GM13976 (cell line): ENCODE measurements at places on chromosomes 2 and 18.

- DNase-seq = peak; percentile 40
These were observed 1.4 kb downstream of the IHH start for GRCh38 chr2:219059375-219059724.

- DNase-seq = no peak
These were observed 232.1 kb downstream of the PRKCE start for GRCh38 chr2:45883603-45884000.

DNA sequence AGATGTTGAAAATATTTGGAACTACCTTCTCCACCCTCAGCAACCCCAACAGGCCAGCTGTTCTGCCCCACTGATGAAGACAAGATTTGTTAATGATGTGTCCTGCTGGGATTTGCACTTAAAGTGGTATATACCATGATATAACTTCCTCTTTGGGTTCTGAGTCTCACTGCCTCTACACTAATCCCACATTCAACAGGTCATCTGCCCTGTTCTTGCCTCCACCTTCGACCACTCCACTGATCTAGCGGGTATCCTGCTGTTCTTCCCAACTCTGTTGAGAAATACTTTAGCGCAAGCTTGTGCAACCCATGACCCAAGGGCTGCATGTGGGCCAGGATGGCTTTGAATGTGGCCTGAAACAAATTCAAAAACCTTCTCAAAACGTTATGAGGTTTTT lies 72.7 kb downstream of the LRP1B start:
- DNase-seq = no peak

DNA sequence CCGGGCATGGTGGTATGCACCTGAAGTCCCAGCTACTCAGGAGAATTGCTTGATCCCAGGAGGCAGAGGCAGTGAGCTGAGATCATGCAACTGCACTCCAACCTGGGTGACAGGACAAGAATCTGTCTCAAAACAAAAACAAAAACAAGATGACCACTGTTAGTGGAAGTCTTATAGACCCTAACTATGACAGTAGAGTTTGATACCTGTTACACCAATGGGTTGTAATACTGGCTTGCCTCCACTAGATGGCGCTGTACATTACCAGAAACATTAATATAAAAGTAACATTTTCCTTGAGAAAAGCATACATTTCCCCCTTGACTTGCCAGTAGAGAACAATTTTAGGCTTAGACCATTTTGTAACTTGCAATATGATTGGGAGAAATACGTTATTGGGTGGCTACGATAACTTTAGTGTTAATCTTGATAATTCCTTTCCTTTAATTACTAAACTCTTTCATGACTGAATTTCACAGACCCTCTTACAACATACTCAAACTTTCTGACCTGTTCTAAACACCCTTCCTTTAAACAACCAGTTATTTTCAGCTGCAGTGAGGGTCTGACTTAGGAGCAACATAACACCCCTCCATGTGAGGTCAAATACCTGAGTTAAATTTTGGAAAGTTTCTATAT lies 19.5 kb downstream of the SLC25A52 start:
- no peak for DNase-seq

GRCh38 chr18:61609131-61609530 lies 275.9 kb downstream of the CDH20 start:
- no peak for DNase-seq

GRCh38 chr18:66110607-66111006 lies 359.8 kb downstream of the CDH7 start:
- no peak for DNase-seq

- no peak for DNase-seq
These were observed 127.6 kb upstream of the LINC00305 start for GRCh38 chr18:64276311-64277090.

- no peak for DNase-seq
These were observed 239.4 kb downstream of the CDH7 start for GRCh38 chr18:65990174-65990690.

DNA sequence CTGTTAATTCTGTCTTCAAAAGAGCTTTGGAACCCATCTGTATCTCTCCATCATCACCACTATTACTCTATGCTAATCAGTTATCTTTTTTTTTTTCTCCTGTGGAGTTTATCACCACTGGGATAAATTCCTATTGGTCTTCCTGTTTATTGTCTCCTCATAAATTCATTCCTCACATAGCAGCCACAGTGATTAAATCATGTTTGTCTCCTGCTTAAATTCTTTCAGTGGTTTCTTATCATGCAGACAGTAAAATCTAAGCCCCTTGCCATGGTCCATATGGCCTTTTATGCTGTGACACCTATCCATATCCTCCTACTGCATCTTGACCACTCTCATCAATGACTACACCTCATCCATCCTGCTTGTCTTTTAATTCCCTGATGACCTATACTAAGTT lies 239.8 kb upstream of the ZEB2 start:
- no peak for DNase-seq

- DNase-seq = peak; percentile 56
These were observed 286.2 kb upstream of the EPAS1 start for GRCh38 chr2:46010925-46011490.

DNA sequence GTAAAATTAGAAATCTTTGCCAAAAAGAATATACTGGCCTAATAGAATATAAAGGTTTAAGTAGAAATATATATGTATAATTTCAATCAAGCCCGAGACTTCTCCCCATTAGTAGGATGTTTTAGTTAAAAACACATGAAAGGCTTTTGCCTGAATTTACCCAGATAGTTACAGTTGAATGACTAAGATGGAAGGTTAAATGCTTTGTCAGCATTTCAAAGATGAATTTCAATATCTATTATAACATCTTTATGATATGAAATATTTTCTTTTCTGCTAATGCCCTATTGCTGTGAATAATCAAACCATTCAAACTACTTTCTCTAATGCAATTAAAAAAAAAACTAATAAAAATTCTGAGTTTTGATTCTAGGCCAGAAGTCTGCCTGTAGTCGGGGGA lies 18.0 kb upstream of the ABCA12 start:
- DNase-seq = no peak

DNA sequence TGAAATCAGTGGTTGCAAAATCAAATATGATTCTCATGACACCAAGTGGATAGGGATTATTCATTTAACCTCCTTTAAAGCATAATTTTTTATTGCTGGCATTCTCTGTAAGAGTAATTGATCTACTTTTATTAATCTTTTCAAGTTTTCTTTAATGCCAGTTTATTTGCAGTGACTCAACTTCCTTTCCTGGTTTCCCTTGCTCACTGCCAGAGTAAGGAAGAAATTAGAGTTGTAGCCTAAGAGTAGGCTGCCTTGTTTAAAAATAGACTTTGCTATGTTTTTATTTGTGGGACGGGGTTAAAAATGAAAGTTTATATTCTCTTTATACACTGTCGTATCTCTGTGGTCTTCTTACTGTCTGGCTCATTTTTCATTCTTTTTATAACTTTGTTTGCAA lies 148.6 kb downstream of the WDR7 start:
- DNase-seq = no peak

DNA sequence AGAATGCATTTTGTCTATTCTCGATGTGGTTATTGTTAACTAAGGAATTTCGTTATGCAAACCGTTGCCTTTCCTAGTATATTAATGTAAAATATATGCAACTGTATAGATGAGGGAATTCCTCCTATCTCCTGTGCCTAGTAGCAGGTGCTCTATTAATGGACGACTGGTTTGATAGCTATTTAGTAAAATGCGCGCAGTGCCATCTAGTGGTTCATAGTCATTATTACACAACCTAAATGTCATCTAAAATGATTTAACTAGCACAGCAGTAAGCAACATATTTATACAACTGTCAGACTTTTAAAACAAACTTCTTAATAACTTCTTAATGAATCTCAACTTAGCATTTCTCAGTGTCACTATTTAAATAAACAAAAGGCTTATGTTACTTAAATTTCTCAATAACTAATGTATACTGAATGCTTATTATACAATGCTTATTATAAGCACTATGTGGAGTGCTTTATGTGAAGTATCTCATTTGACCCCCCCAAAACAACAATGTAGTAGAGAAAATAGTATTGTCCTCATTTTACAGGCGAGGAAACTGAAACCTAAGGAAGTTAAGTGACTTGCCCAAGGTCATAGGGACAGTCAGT lies 77.9 kb downstream of the DTNA start:
- DNase-seq = peak; percentile 59

GRCh38 chr2:10514273-10514672 lies 66.1 kb upstream of the ODC1 start:
- no peak for DNase-seq

GRCh38 chr2:21299411-21299810 lies 175.6 kb downstream of the TDRD15 start:
- no peak for DNase-seq

DNA sequence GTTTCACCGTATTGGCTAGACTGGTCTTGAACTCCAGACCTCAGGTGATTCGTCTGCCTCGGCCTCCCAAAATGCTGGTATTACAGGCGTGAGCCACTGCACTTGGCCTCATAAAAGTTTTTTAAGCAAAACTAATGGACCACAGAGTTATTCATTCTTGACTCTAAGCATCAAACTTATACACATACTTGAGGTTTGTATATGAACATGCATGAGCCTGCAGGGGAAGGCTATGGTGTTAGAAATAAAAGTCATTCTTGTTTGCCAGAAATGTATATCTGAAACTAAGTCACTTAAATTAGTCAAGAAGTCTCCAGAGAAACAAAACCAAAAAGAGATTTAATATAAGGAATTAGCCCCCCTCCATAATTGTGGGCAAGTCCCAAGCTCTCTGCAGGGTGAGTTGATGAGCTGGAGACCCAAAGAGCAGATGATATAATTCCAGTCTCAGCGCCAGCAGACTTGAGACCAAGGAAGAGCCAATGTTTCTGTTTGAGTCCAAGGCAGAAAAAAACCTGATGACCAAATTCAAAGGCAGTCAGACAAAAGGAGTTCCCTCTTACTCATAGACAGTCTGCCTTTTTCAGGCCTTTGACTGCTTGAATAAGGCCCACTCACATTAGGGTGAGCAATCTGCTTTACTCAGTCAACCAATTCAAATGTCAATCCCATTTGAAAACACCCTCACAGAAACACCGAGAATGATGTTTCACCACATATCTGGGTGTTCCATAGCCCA lies 69.0 kb upstream of the DSG1 start:
- no peak for DNase-seq

DNA sequence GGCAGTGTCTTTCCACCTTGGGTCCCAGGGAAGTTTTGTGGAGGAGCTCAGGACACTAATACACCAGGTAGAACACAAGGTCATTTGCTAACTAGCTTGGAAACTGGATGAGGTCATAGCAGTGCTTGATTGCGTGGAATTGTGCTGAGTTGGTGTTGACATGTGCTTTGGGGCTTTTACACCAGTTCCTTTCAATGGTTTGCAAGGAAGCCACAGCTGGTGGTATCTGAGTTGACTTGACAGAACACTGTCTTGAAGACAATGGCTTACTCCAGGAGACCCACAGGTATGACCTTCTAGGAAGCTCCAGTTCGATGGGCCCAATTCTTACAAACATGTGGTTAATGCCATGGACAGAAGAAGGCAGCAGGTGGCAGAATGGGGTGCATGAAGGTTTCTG lies 5.9 kb downstream of the CTLA4 start:
- no peak for DNase-seq

DNA sequence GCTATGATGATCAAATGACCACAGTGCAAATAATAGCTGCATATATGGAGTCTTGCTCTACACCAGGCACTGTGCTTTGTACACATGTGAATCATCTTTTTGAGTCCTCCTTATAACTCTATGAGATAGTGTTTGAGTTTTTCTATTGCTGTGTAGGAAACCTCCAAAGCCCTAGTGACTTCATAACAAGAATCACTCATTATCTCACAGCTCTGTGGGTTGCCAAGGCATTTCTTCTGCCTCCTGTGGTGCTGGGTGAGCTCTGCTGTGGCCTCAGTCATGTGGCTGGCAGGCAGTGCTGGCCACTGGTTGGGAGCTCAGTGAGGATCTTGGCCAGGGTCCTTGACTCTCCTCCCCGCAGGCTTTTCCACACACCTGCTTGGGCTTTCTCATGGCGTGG lies 153.4 kb downstream of the CAPN13 start:
- no peak for DNase-seq

DNA sequence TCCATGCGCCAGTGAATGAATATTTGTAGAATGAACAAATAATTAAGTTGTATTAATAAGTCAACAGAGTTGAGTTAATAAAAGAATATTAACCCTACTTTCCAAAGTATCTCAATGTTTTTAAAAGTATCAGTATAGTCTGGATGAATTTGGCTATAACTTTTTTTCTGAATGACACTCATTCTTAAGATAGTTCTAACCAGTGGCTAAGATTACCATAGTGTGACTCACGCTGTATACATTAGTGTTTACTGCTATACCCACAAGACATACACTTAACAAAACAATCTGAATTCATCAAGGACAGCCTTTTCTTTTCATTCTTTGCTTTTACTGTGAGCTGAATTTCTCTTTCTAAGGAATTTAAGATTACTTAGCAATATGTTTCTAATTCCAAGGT lies 77.0 kb upstream of the PDE1A start:
- no peak for DNase-seq

DNA sequence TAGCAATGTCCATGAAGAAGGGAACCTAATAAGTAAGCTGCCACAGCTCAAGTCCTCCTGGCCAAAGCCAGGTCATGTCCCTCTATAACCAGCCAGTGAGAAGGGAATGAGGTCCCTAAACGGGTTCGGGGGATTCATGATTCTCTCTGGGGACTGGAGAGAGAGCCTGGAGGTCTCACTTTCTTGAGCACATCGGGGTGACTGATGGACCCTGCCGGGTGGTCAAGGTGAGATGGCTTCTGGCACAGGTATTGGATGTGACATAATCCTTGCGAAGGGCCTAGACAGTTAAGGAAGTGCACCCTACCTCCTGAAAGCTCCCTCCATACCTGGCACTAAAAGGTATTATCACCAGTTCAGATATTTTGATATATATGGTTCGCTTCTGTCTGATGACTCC lies 45.7 kb downstream of the HRH4 start:
- DNase-seq = no peak

GRCh38 chr2:135952891-135953290 lies 32.5 kb downstream of the DARS1 start:
- DNase-seq = no peak

DNA sequence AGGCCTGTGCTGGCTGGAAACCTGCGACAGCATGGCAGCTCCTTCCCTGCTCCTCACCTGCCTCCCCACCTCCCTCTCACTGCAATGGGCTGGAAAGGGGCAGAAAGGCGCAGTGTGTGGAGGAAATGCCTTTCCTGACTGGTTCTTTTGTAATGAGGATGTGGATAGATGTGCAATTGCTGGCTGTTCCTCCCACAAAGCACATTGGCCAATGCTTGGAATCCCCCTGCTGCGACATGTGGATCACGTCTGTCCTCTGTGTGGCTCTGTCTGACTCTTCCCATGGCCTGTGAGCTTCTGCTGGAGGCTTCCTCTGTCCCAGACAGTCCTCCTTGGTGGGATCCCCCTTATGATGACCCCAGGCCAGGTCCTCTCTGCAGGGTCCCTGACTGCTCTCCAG lies 172.5 kb downstream of the NCK2 start:
- no peak for DNase-seq
